NCI-H2081 (cell line): ENCODE measurements at places on chromosomes 6 and 20.

- DNase-seq: no peak
Observed at GRCh38 chr20:13681248-13682125, 42.8 kb upstream of the TASP1 start.

- no peak for DNase-seq
Observed at GRCh38 chr6:157464653-157465535, 83.9 kb downstream of the ZDHHC14 start.

DNA sequence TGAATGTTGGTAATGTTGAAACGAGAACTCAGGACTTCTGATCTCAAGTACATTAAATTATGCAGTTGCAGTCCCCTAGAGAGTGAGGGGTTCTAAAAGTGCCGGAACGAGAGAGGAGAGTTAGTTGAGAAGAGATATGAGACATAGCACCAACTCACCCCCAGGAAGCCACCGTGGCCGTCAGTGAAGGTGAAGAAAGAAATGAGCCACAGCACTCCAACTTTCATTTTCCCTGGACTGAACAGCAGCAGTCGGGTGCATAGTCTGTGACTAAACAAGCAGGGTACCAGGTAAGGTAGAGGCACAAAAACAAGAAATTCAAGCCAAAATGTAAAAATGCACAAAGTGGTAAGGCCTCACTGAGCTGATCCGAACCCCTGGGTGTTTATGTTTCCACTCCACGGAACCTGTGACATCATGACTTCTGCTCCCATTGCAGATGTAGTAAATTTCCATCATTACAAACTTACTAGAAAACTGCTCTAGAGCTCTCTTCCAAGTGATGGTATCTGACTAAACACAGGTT lies 13.2 kb downstream of the ADGRF1 start:
- no peak for DNase-seq

- no peak for DNase-seq
Observed at GRCh38 chr6:44056392-44057237, 70.6 kb downstream of the MRPL14 start.

DNA sequence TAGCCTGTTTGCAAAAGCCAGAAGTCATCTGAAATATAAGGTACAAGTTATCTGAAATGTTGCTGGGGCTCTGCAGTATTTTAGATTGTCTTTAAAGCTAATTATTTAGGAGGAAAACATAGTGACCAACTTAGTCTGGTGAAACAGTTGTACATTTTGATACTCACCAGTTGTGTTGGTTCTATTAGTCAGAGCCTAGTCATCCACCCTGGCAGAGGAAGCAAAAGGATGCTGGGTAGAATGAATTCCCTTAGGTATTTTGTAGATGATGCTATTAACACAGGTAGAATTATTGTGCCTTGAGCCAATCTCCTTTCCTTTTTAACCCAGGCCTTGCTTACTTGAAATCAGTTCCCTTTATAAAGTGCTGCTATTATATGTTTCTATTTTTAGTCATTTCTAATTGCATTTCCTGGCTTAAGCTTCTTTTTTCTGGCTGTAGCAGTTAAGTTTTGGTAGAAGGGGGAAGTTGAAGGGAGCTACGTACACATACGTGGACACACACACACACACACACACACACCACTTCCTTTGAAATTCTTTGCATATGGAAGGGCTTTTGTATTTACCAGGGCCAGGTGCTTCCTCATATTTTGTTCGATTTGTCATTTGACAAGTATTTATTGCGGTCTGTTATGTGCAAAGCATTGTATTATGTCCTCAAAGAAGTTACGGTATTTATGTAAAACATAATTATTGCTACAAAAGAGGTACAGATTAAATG lies 82.4 kb downstream of the RTN4IP1 start:
- DNase-seq: peak; percentile 6

GRCh38 chr6:19158586-19158985 lies 678.6 kb upstream of the ID4 start:
- no peak for DNase-seq

DNA sequence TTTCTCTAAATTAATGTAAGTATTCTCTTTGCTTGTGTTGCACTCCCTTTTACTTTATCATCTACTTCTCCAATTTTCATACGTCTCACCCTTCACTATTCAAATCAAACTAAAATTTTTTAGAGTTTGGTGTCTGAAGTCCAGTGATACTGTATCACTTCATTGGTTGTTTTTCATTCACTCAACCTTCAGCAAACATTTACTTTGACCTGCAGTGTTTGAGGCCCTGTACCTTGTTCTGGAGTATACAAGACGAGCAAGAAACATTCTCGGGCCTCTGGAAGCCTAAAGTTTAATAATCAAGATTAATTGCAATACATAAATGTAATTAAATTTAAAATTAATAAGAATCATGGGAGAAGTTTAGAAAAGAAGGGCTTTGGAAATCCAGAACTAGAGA lies 64.6 kb downstream of the SCAF8 start:
- no peak for DNase-seq

GRCh38 chr6:23177806-23178205 lies 608.4 kb downstream of the HDGFL1 start:
- DNase-seq: no peak

- no peak for DNase-seq
Observed at GRCh38 chr6:104166055-104166668, 693.6 kb downstream of the HACE1 start.

DNA sequence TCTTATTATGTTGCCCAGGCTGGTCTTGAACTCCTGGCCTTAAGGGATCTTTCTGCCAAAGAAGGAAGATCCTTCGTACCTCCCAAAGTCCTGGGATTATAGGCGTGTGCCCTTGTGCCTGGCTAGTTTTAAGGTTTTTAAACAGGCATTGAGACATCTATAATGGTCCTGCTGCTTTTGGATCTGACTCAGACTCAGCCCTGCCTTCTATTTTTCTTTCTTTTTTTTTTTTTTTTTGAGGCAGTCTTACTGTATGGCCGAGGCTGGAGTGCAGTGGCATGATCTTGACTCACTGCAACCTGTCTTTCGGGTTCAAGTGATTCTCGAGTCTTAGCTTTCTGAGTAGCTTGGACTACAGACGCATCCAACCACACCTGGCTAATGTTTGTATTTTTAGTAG lies 73.7 kb downstream of the PHF20 start:
- DNase-seq: no peak

DNA sequence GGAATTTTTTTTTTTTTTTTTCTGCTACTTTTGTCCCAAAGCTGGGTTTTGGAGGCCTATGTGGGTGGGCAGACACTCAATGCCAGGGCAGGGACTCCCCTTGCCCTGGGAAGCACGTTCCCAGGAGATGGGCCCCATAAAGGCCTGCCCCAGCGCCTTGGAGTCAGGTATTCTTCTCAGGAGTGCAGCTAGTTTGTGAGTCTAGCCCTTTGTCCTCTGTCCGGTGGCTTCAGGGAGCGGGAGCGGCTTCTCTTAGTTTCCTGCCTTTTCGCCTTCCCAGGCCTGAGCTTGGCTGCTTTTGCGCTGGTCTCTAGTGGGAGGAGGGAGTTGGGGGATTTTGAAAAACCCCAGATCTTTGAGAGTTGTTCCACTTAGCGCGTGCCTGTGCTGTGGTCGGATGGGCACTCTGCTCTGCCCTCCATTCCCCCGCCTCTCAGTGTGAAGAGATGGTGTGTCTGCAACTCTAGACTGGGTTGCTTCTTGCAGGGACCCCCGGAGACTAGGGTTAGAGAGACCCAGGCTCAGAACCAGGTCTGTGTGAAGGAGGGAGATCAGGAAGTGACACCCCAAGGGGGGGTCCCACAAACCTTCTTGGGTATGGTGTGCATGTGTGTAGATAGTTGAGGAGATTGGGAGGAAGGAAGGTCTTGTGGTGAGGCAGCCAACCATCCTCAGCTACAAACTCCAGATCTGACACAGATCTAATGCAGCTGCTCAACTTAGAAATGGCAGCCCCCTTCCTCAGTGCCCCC lies 1.3 kb downstream of the PLCG1 start:
- no peak for DNase-seq

DNA sequence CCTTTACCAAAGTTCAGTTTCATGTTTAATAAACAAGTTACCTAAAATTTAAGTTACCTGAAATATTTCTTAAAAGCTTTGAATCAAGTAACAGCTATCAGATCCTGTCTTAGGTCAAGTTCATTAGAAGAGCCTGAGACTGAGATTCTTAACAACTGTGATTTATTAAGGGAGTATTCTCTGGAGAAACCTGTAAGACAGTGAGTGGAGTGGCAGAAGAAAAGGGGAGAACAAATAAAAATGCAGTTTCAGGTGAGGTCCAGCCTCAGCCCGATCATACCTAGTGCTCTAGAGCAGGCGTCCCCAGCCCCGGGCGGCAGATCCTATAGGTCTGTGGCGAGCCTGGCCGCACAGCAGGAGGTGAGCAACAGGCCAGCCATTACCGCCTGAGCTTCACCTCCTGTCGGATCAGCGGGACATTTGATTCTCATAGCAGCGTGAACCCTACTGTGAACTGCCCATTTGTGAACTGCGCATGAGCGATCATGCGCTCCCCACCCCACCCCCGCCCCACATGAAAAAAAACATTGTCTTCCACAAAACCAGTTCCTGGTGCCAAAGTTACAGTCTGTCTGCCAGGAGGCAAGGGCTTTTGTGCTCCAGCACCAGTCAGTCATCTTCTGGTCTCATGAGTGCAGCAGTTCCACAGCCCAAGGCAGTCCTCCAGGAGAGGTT lies 59.2 kb upstream of the ADGRB3 start:
- peak; percentile 82 for DNase-seq

- no peak for DNase-seq
Observed at GRCh38 chr6:147712841-147713240, 204.4 kb downstream of the SAMD5 start.

- no peak for DNase-seq
Observed at GRCh38 chr6:169302255-169302654, 48.6 kb upstream of the THBS2 start.

GRCh38 chr6:43742285-43742684 lies 27.7 kb upstream of the VEGFA start:
- DNase-seq: no peak

DNA sequence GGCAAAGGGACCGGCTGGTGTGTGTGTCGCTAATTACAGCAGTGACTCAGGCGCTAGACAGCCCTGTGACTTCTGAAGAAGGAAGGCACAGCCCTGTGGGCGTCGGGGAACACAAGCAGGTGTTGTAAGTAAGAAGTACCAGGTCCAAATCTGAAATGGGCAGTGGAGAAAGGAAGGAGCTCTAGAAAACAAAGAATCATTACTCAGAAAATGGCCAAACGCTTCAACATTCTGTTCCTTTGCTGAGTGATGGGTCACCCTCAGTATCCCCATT lies 106.8 kb downstream of the PXDC1 start:
- DNase-seq: no peak

- DNase-seq: no peak
Observed at GRCh38 chr20:5797843-5798462, 47.8 kb downstream of the SHLD1 start.

DNA sequence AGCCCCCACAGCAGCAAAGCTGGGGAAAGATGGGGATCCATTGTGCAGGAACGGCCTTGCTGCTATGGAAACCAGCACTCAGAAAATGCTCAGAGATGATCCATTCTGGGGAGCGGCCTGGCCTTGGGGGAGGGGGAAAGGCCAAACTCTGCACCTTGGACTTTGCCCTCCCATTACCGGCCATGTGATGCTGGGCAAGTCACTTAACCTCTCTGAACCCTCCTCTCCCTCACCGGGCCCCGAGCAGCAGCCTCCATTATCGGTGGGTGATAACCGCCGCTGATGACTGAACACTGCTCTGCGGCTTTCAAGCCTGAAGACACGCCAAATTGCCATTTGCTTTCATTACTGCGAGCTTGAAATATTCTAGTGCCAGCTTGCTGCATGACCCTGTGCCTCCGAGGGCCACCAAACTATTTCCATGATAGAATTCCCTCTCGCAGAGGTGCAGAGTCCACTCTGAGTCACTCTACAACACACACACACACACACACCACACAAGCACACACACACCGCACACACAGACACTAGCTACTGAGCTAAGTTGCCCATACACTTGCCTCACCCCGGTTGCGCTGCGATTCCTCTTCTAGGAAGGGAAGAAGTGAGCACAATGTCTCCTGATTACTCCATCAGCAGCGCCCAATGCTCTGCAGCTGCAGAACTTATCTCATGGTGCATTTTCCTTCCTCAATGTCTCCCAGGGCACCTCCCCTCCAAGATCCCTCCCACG lies 20.6 kb upstream of the SIRPA start:
- DNase-seq: no peak

DNA sequence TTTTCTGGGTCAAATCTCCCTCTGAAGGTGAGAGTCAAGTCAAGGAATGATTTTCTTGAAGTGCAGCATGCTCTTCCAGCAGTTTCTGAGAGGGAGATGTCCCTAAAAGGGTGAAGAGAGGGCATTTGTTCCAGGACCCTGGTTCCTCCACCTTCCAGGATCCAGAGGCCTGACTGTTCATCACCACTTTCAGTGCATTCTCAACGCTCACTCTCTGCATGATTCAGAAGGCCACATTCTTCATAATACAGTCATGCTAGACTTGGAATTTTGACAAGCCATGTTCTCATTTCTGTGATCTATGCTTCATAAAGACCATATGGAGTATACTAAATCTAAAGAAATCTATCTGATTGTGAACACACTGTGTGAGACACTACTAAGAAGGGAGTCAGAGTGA lies 85.1 kb downstream of the PDE7B start:
- no peak for DNase-seq

- DNase-seq: no peak
Observed at GRCh38 chr20:44008806-44009678, 94.4 kb downstream of the TOX2 start.

GRCh38 chr20:38222923-38223742 lies 37.4 kb downstream of the KIAA1755 start:
- no peak for DNase-seq

GRCh38 chr6:133248241-133249001 lies 7.3 kb downstream of the EYA4 start:
- no peak for DNase-seq

DNA sequence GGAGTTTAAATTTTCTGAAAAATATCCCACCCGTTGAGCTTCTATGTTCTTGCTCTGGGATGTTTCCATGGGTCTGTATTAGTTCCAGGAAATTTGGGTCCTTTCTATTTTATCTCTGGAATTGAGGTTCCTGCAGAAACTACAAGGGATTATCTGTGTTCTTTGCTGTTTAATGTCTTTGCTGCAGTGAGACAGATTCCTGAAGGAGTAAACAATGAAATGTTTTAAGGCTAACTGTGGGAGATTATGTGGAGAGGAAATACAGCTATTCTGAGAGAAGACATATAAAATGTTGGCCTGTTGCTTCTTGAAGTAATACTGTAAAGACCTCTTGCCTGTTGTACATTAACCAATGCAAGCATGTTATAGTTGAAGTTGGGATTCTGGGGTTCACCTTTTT lies 43.5 kb downstream of the SAMD5 start:
- no peak for DNase-seq

GRCh38 chr6:18214003-18214402 lies 50.3 kb downstream of the DEK start:
- no peak for DNase-seq

GRCh38 chr20:41167118-41167470 lies 29.8 kb downstream of the PLCG1 start:
- no peak for DNase-seq

- DNase-seq: no peak
Observed at GRCh38 chr6:132790450-132790849, 8.0 kb downstream of the SLC18B1 start.

- DNase-seq: no peak
Observed at GRCh38 chr6:14772188-14772587, 473.7 kb upstream of the JARID2 start.
